Fibroblast of upper back skin (primary cell): ENCODE measurements at places on chromosomes 2 and 18.

GRCh38 chr2:174142290-174142689 is 106.0 kb downstream of the OLA1 start:
- DNase-seq: no peak

DNA sequence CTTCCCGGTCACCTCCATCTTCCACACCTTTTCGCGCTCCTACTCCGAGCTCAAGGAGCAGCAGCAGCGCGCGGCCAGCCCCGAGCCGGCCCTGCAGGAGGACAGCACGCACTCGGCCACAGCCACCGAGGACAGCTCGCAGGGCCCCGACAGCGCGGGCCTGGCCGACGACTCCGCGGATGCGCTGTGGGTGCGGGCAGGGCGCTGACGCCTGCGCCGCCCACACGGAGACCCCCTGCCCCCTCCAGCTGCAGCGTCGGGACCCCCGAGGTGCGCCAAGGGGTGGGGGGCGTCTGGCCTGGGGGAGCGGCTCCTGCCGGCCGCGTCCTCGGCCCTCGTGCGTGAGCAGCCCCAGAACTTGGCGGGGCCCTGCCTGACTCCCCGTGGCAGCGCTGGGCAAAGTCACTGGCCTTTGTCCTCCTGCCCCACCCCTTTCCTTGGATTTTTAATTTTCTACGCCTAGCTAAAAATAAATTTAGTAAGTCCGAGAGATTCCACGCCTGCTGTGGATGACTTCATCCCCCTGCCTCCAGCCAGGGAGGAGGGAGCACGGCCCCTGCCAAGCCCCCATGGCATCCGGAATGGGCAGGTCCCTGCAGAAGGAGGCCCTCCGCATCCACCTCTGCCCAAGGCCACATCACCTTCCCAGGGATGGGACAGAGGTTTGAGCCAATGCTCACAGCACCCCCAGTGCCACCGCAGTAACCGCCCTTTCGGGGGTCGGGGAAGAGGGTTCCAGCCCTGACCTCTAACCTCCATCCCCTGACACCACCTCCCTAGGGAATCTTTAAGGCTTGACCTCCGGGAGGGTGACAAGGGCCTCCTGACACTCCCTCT is 51.6 kb downstream of the SLC66A2 start:
- no peak for DNase-seq

DNA sequence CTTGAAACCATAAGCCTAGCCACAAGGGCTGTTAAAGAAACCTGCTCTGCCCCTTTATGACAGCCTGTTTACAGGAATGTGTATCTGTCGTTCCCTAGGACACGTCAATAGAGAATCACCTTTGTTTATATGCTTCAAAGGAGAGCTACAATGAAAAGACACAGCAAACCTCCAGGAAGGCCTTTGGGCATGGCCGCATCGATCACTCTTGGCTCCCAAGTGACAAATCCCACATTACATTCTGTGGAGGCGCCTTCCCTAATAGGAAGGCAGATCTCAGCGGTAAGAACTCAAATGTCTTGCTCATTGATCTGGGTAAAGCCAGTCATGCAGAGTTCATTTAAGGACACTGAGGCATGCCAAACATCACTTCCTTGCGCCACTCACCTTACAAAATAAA is 26.5 kb downstream of the KIAA2012 start:
- DNase-seq: no peak

DNA sequence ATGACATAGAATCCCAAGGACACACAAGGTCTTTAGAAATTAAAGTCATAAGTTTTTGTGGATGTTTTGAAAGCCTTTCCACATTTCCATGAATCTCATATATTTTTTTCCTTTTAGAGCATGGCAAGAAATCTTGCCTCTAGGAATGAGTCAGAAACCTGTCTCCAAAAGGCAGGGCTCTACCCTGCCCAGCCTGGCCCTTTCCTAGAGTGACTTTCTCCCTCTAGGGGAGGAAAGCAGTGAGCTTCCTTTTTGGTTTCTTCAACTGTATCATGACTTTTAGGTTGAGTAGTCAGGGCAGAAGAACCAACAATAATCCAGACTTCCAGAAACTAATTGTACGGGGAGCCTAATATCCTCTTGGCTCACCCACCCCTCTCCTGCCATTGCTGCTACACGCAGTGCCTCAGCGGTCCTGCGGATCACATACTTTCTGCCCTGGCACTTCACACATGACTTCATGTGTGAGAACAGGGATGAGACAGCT is 300.3 kb downstream of the AGPS start:
- DNase-seq: peak; percentile 5

- no peak for DNase-seq
These were observed 55.0 kb upstream of the ITM2C start for GRCh38 chr2:230809677-230810251.

DNA sequence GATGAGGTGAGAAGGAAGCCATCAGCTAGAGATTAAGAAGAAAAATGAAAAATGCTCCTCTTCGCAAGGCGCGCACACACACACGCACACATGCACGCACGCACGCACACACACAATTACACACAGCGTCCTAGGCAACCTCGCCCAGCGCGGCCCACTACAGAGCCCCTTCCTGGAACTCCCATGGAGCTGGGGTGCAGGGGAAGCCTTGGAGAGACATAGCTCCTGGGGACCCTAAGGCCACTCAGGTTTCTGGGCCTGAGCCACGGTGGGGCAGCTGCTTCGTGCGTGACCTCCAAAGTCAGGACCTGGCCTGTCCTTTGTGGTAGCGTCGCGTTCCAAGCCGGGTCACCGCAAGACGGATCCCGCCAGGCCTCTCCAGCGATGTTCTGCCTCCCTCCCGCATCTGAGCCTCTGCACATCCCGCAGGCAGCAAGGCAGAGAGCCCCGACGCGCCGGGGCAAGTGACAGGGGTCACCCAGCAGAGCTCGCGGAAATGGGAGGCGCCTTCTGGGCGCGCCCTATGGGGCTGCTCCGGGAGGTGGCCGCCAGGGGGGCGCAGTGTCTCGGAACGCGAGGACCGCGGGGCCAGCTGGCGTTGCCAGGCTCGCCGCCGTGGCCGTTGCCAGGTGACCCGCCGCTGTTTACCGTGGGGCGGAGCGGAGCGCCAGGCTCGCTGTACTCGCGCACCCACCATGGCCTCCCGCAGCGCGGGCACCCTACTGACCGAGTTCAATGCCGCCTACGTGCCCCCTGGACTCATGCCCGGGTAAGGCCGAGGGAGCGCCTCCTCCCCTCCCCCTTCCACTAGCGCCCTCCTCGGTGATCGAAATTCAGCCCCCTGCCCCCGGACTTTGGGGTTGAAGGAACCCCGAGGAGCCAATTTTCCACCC is 79.0 kb downstream of the CIB4 start:
- no peak for DNase-seq

DNA sequence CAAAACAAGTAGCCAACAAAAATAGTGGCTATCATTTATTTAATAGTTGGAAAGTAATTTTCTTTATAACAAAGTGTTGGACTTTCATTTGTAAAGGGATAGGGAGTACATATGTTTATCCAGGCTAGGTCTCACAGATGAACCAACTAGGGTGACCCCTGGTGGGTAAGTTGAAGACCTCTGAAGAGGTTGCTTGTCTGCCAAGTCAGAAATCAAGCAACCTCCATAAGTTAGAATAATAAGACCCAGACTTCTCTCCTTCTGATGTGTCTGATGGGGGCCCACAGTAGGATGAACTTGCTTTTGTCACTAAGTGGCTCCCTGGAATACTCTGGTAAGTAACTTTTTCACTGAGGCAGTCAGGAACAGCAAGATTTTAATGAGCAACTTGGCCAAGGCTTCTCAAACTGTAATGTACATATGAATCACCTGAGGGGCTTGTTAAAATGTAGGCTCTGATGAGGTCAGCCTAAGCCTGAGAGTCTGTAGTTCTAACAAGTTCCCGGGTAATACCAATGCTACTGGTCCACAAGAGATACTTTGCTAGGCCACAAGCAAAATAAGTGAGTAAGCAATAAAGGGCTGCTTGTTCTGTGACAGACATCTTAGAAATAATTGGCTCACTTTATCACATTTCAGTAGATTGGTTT is 319.6 kb downstream of the PIK3C3 start:
- peak; percentile 47 for DNase-seq

GRCh38 chr2:143682436-143683055 is 553.3 kb downstream of the ARHGAP15 start:
- DNase-seq: no peak

DNA sequence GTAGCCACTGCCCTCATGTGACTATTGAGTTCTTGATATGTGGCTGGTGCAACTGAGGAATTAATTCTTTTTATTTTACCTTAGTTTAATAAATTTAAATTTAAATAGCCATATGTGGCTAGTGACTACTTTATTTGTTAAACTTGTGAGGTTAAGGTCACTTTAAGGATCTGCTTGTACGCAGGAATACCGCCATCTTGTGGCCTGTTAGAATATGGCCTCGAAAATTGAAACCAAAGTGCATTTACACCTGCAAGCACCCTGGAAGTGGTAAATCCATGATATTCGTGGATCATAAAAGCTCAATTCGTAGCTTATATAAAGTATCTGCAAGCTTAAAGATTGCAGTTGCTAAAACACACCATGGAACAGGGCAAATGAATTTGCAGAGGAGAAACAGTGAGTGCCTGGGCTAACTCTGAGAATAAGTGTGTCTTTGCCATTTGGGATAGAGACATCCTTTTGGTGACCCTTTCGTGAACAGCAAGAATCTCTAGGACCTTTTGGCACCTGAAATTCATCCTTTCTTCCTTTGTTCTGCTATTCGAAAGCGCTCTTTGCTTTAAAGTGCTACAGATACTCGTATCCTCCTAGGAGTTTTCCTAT is 59.9 kb upstream of the REG3A start:
- DNase-seq: peak; percentile 4

- DNase-seq: peak; percentile 98
These were observed 51.8 kb upstream of the RAB27B start for GRCh38 chr18:54776282-54776977.

DNA sequence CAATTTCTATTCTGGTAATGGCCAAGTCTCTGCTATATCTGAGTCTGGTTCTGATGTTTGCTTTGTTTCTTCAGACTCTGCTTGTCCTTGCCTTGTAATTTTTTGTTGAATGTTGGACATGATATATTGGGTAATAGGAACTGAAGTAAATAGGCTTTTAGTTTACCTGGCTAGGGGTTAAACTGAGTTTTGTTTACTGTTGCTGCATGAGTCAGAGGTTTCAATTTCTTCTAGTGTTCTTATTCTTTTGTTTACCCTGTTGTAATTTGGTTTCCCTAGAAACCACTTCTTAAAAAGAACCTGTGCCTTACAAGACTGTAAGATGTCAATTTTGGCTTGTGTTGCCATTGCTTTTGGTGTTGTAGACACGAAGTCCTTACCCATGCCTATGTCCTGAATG is 285.0 kb upstream of the KCNH7 start:
- no peak for DNase-seq

- no peak for DNase-seq
These were observed 25.2 kb upstream of the CDH20 start for GRCh38 chr18:61308004-61308403.

DNA sequence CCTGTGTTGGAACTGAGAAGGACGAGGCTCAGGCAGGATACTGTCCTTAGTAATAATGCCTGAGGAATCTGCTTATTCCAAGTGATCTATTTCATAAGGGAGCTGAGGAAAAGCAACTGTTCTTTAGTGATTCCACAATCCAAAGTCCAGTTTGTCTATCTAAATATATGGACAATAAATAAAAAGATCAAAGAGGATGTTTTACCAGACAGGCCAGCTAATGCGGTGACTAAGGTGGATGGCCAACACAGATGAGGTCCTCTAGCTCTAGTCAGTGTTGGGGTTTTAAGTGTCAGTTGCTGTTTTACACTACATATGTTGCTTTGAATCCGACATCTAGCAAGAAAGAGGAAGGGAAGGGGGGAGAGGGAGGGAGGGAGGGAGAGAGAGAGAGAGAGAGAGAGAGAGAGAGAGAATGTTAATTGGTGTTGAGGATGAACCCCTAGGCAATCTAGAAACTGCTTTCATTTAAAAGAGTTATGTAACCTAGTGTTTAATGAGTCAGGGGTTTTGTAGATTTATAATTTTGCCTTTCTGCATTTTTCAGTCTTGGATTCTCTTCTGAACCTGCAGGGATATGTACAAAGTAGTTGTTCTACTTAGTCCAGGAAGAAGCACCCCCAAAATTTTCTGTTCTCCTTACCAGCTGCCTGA is 27.0 kb upstream of the SCN1A start:
- DNase-seq: no peak

GRCh38 chr18:44539926-44540325 is 140.8 kb upstream of the SETBP1 start:
- DNase-seq: no peak

DNA sequence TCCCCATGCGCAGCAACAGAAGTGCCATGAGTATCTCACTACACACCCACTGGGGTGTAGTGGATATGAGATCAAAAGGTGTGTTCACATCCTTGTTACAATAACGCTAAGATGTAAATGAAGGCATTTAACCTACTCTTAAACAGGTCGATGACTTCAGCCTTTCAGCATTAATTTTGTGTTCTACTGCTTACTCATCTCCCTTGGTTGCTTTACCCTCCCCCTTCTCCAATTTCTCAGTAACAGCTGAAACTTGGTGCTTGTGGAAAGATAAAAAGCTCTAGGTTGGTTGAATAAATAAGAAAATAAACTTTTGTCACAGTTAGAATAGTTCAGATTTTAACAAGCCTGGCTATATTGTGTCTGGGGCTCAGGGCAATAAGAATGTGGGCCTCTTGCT is 147.5 kb upstream of the SESTD1 start:
- DNase-seq: peak; percentile 27

DNA sequence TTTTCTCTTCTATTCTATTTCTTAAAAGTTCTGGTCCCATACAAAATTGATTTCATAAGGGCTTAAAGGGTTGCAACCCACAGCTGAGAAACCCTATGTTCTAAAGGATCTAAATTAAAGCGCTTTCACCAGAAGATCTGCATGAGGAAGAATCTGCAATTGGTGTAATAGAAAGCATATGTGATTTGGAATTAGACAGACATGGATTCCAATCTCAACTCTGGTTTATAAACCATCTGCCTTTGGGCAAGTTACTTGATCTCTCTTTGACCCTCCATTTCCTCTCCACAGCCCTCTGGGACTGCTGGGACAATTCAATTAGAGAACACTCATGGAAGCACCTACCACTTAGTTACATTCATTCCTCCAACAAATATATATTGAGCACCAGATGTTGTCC is 178.7 kb downstream of the ANTXR1 start:
- peak; percentile 83 for DNase-seq

GRCh38 chr2:130376433-130377293 is 20.8 kb downstream of the PTPN18 start:
- no peak for DNase-seq

DNA sequence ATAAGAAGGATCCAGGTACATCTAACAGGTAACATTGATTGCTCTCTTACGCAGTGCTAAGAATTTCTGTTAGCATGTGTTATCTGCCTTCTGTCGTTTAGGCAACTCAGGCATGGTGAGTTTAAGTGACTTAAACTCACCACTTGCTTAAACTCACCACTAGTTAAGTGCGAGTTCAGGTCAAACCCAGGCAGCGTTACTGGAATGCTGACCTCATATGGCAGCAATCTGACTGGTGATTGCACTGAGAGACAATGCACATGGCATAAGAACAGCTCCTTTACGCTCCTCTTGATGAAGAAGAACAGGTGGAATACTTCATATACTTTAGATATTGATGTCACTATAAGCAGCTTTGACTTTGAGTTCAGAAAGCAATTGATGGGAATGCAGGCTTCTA is 954.1 kb downstream of the SOCS6 start:
- DNase-seq: no peak

GRCh38 chr2:215137329-215137686 is 1.1 kb downstream of the ABCA12 start:
- DNase-seq: no peak

GRCh38 chr2:95329891-95330793 is 33.0 kb downstream of the KCNIP3 start:
- no peak for DNase-seq

- DNase-seq: peak; percentile 19
These were observed 10.6 kb upstream of the MOCOS start for GRCh38 chr18:36176711-36177110.

- no peak for DNase-seq
These were observed 21.2 kb downstream of the RTP5 start for GRCh38 chr2:241890524-241891235.
